ENCODE measurements at places on chromosomes 5 and 9.

GRCh38 chr9:133505901-133506652 is 18.7 kb downstream of the MYMK start:
- DNase-seq, result no peak

DNA sequence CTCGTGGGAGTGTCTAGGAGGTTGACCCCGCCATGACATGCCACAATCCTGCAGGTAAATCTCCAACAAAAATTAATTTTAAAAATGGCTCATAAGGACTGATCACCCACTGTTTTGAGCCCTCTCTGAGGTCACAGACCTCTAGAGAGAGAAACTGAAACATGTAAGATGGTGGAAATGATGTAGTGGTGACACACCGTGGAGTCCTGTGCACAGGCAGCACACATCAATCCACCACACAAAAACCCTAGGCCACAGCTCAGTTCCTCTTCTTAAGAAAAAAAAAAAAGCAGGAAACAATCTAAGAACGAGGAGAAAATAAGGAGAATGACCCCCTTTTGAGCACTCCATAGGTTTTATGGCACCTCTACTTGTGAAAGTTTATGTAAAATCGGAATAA is 93.8 kb upstream of the FAM120A start:
- DNase-seq, result no peak

- no peak for DNase-seq
Measured at GRCh38 chr5:150412319-150413175, at the start of gene CD74. Gene CD74, minus strand, starts transcription at chr5:150412910. Its CDS starts 161 bp downstream, at chr5:150412749.

DNA sequence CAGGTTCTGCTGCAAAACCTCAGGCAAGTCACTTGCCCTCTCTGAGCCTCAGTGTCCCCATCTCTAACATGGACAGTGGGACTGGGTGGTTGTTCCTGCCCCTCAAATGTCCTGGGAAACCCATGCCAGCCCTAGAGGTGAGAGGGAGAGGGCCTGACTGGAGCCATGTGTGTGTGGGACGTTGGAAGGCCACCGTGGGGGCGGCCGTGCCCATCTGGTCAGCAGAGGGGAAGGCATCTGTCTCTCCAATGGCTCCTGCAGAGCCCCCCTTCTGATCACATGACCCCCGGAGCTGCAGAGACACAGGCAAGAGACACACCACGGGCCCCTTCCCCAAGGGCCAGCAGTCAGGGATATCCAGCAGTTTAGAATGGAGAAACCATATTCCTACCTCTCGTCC is 1.7 kb downstream of the DNM1 start:
- no peak for DNase-seq

DNA sequence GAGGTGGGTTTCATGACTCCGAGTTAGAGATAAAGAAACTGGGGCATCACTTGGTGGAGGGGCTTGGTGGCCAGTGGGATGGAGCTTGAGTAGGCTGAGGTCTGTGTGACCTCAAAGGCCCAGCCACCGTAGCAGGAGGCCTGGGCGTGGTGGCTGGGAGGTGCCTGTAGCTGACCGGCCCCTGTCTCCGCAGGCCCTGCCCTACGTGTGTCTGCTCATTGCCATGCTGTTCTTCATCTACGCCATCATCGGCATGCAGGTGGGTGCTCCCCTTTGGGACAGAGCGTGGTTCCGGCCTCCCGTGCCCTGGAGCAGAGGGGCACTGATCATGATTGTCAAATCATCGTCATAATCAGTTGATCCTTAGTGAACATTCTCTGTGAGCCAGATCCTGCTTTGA is 196.2 kb downstream of the CACNA1B start:
- DNase-seq, result no peak

DNA sequence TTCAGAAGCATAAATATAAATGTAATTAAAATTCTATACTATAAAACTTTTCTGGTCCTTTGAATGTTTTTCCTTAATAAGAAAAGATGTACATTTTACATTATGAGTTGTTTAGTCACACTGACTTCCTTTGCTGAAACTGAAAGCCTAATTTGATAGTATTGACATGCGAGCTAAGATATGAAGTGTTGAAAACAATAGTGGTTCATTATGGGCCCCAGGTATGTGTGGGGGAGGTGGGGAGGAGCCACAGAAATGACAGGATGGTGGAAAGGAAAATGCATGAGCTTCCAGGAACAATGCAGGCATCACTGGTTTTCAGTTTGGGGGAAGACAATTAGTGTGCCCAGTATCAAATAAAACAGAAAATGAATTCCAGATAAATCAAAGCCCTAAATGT is 35.4 kb upstream of the RLN1 start:
- no peak for DNase-seq

DNA sequence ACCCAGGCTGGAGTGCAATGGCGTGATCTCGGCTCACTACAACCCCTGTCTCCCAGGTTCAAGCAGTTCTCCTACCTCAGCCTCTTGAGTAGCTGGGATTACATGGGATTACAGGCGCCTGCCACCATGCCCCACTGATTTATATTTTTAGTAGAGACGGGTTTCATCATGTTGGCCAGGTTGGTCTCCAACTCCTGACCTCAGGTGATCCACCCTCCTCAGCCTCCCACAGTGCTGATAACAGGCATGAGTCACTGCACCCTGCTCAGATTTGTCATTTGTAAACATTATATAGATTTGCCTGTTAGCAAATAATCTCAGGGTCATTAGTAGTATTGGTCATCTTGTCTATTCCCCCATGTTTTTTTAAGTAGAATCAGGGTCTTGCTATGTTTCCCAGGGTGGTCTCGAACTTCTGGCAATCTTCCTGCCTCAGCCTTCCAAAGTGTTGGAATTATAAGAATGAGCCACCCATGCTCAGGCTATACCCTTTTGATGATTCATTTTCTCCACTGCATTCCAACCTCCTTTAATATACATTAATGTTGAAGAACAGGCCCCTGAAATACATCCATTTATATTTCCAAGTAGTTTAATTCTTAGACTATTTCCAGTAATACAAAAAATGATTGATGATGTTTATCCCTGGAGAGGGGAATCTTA is 17.3 kb downstream of the CENPH start:
- DNase-seq, result no peak

- no peak for DNase-seq
Measured at GRCh38 chr9:104961238-104961637, 33.3 kb upstream of the ABCA1 start.

GRCh38 chr5:16871746-16872339 is 64.2 kb downstream of the MYO10 start:
- DNase-seq, result no peak

GRCh38 chr5:72829707-72830106 is 13.2 kb downstream of the TNPO1 start:
- DNase-seq, result no peak

DNA sequence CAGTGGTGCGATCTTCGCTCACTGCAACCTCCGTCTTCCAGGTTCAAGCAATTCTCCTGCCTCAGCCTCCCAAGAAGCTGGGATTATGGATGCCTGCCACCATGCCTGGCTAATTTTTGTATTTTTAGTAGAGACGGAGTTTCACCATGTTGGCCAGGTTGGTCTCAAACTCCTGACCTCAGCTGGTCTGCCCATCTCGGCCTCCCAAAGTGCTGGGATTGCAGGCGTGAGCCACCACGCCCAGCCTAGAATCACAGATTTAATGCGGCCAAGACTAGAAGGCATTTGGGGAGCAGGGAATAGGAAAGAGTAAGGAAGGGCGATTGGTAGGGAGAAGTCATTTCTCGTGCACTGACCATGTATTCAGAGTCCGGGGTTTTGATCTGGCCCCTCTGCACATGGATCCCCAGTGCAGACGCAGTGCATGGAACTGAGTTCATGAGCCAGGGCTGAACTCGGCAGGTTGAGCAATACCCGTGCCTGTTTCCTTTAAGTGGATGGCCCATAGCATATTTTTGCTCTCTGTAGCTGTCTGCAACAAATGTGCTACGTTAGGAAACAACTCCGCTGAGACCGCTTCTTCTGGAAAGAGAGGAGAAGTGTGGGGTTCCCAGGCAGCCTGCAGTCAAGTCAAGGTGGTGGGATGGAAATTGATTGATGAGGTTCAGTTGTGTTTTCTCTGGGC is 3.4 kb upstream of the HMCN2 start:
- no peak for DNase-seq

DNA sequence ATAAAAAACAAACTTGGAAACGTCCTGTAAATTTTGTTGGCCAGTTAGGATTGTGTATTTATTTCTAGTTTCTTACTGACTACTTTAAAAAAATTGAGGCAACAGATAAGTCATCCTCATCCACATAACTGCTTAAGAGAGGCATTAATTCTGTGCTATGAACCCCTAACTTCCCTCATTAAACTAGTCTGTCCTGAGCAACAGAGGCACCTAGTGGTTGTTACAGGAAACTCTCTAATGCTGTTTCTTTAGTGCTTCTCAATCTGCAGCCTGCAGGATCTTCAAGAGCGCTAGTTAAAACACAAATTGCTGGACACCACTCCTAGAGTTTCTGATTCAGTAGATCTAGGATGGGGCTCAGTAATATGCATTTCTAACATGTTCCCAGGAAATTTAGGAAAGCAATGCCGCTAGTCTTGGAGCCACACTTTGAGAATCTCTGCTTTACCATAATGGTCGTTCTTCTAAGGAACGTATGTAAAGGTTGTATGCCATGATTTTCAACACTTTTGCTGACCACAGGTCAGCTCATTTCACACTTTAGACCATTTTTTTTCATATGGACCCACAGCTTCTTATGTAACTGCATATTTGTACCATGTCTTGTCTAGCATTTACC is 410.1 kb upstream of the SMARCA2 start:
- DNase-seq, result peak; percentile 3

DNA sequence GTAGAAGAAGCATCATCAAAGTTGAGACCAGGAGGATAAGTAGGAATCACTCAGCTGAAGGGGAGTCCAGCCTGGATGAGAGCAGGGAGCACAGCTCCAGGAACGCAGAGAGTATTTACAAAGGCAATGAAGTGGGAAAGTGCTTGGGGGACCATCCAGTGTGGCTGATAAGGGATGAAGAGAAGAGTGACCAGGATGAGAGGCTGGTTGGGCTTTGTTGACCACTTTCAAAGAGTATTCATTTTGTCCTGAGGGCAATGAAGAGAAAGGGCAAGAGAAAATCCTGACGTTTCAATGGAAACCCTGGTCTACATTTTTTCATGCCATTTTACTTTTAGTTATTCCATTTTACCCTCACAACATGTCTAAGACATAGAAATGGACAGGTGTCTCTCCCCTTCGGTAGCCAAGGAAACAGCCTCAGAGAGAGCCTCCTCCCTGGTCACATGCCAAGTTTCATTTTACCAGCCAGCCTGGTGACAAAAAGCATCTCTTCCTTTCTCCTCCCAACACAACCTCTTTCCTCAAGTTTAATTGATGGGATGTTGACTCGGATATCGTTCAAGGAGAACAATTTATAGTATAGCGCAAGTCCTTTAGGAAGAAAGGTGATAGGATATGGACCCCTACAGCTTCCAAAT is 492.7 kb upstream of the CLINT1 start:
- DNase-seq, result peak; percentile 53

DNA sequence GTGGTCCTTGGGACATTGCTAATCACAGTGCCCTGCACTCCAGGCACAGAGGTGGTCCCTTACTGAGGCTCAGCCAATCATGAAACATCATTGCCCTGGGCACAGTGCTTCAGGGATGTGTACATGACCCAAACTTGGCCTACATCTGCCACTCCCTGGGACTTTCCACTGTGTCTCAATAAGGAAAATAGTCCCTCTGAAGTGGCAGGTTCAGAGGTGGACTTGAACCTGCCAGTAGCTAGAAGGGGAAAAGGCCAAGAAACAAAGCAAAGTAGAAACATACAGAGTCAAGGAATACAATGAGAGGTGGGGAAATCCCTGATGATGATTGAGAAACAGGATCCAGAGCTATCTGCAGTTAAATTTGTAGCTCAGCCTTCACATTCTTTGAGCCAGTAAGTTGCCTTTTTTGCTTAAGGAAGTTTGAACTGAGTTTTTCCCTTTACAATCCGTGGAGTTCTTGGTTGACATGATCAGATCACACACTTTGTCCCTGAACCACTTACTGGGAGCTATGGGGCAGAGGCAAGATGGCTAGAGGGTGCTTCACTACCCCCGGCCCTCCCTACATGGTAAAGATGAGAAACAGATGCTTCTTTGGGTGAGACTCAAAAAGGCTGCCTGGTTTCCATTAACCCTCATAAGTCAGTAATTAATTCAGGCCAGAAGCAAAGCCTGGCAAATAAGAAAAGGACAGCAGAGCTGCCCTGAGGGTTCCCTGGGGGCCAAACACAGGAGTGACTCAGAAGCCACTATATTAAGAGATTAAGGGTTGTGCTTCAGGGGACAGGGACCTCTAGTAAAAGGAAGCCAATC is 57.6 kb downstream of the SH3TC2 start:
- no peak for DNase-seq

- no peak for DNase-seq
Measured at GRCh38 chr5:97764700-97765099, 581.7 kb upstream of the RIOK2 start.

- DNase-seq, result no peak
Measured at GRCh38 chr5:68770551-68770950, 323.3 kb upstream of the SLC30A5 start.
